ENCODE measurements at places on chromosomes 7 and 10.

DNA sequence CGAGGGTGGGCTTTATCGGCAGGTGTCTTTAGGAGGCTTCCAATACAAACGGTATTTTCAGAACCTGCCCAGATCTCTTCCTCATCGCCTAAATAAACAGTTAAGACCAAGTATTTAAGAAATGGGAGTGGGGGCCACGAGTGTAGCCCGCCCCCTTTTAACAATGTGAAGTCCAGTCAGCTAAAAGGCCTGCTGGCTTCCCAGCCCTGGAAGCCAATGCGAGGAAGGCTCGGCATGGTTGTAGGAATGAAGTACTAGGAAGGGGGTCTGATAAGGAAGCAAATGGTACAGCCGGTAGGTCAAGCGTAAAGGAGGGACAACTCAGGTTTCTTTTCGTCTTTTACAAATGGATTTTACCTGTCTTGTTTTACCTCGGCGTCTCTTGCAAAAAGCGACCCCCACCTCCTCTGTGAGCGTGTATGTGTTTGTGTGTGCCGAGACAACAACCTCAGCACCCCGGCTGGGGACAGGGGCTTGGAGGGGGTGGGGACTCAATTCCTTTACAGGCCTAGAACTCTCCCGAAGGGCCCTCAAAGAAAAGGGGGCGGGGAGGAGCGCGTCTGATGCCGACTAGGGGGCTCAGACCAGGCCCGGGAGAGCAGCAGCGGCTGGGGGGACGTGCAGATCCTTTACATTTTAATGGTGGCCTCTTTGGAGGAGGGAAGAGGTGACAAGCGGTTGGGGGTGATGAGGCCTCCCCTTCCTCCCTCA is 147.6 kb downstream of the GPR85 start:
- no peak for DNase-seq

- no peak for DNase-seq
Measured at GRCh38 chr10:6198171-6198570, 4.6 kb upstream of the PFKFB3 start.

DNA sequence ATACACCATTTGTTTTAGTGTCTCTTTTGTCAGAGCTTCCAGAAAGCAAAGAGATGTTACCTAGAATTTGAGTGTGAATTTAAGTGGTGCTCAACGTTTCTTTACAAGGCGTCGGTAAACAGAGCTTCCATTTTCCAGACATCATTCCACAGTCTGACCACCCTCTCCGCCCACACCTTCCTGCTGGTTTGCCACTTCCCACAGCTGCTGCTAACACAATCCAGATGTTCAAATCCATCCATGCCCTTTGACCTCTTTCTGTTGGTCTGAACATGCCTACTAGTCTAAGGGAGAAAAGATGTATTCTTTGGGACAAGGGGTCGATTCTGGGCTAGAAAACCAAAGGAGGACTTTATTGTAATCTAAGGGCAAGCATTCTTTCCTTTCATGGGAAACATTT is 86.1 kb downstream of the FAM107B start:
- no peak for DNase-seq

DNA sequence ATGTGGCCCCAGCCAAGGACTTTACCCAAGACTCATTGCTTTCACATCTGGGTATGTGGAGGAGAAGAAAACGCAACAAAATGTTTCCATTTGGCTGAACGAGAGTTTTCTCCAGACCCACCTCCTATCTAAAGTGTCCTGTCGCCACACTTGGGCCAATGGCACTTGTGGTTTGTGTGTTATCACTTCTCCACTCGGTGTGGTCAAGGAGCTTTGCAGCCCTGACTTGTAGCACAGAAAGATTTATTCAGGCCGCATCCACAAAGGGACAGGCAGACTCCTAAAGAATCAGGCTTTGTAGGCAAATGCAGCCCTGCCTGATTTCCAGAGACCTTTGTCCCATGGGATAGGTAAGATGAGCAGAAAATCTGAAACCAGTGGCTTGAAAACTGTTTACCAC is 12.8 kb upstream of the LRRC4 start:
- no peak for DNase-seq

- no peak for DNase-seq
Measured at GRCh38 chr7:47226696-47227095, 355.2 kb downstream of the TNS3 start.

DNA sequence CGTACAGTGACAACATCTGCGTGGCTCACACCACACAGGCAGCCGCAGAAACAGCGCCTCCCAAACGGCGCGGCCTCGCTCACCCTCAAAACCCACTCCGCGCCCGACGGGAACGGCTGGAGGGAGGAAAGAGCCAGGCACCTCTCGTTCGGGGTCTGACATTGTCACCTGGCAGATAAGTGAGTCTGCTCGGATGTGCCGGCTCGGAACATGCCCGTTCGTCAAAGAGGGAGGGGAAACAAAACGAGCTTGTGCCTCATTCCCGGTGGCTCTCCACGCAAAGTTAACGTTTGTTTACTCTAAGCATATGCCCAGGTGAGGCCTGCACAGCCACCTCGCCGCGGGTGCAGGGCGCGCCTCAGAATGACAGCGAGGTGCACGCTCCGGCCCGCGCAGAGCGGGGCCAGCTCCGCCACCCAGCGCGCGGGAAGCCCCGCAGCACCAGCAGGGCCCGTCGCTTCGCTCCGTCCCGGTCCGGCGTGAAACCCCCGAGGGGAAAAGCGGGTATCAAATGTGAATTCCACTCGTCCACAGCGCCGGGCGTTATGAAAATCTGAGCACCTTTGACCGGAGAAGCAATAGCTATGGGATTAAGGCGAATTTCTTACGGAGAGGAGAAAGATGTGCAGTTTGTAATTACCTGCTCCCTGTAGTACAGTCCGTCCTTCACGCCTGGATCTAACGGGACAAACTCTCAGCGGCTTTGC is 13.1 kb downstream of the CNPY1 start:
- no peak for DNase-seq

- DNase-seq, result no peak
Measured at GRCh38 chr10:58578366-58578765, 65.7 kb downstream of the BICC1 start.

DNA sequence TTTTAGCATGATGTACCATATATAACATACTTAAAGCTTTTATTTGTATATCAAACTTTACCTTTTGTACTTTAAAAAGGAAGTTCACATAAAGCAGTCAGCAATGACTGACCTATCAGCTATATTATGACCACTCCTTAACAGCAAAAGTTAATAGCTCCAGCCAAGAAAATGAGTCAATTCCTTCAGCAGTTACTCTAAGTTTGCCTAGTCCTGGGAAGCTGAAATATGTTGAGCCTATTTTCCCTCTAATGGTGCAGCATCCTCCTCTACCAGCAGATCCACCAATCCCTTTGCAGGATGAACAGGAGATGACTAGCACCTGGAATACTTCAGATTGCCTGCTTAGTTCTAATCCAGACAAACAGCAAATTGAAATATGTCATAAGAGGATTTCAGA is 64.2 kb downstream of the CUL2 start:
- DNase-seq, result no peak

- DNase-seq, result peak; percentile 62
Measured at GRCh38 chr10:31062856-31063255, 31.2 kb upstream of the ZNF438 start.

DNA sequence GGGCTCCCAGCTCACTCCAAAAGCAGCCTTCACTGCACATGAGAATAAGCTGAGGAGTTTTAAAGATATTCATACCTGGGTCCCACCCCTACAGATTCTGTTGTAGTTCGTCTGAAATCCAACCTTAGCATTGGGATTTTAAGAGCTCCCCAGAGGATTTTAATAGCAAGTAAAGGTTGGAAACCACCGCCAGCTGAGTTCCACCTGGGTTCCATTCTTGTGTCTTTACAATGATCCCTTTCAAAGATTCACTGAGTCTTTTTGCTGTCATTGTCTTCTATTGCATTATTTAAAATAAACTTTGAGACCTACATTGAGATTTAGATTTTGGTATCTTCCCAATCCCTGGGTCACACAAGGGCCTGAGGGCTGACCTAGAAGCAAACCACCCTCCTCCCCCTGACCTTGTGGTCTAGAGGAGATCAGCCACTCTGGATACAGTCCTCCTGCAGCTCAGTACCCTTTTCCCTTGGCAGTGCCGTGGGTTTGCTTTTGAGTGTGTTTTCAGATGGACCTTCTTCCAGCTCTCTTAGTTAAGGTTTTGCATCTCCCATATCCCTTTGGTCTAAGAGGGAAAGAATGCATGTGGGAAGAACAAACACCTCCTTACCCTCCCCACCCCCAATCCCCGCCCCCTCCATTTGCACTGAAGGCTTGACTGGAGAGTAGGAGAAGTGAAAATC is 22.6 kb upstream of the SIRT1 start:
- no peak for DNase-seq

DNA sequence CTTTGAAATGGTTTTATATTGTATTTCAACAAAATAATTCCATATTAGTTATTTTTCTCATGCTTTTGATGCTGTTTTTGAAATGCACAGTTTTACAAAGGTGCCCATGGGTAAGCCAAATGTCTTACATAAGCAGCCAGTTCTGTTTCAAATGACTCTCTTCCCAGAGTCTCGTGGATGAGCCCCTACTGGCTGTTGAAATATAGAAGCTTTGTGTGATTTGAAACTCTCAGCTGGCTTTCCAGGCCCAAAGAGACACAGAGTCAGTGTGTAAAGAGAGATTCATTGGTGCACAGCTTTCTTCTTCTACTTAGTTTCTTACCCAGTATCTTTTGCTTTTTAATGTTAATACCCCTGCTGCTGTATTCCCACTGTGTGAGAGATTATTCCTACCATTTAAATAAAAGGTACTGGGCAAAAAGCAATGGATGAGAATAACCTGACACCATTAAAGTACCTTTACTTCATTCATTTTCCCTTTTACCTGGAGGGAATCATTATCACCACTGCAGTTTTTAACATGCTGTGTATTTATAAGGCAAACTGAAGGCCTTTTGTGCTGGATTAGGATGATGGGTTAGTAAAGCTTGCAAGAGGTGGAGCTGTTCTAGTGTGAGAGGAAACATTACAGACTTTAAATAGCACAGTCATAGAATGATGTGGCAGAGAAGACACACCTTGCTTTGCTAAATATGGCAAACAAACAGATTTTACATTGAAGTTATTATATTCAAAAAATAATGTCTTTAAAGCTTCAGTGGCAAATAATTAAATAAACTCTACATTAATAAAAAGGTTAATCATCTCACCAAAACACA is 415.1 kb downstream of the THSD7A start:
- no peak for DNase-seq

- no peak for DNase-seq
Measured at GRCh38 chr7:24751484-24751883, 5.8 kb downstream of the GSDME start.

Measured in AG09319 (cell line).